ENCODE measurements at places on chromosomes 3 and 15.

- DNase-seq: peak; percentile 92
Measured at GRCh38 chr3:61560517-61561373, 626 bp upstream of the PTPRG start.

DNA sequence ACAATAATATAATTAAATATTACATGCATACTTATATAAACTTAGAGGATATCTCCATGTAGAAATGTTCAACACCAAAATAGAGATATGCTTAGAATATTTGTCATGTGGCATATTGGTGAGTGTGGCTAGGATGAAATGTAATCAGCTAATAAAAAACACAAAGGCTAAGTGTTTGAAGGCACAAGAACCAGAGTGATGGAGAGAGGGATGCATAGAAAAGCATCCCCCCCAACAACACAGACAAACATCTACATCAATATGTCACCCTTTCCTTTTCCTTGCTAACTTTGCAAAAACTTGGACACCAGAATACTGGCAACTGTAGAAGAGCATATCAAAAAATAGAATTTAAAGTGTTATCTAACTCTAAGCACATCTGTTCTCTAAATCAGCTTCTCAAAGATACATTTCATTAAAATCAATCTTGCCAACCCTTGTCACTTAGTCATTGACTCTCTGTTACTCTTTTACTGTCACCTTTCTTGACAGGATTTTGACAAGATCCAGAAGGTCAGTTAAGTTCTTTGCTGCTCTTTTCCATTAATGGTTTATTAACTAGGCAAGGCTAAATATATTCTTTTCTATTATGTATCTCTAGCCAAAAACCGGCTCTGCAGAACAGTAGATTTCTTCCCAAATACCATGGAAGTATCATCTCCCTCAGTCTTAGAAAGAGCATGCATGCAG lies 695.9 kb downstream of the OTOL1 start:
- no peak for DNase-seq

GRCh38 chr3:43334976-43335375 lies 48.6 kb downstream of the SNRK start:
- DNase-seq: no peak

- peak; percentile 67 for DNase-seq
Measured at GRCh38 chr3:14319654-14320182, 82.7 kb upstream of the SLC6A6 start.

- DNase-seq: no peak
Measured at GRCh38 chr3:33071181-33071580, 25.8 kb downstream of the GLB1 start.

DNA sequence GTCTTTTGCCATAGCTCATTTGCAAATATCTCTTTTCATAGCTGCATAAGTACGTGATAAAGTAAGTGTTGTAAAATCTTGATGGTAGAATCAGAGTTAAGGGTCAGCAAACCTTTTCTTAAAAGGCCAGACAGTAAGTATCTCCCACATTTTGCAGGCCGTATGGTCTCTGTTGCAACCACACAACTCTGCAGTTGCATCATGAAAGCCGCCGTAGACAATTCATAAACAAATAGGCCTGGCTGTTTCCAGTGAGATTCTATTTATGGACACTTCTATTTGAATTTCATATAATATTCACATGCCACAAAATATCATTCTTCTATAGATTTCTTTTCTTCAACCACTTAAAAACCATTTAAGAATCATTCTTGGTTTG lies 248.5 kb downstream of the TLE3 start:
- no peak for DNase-seq

- DNase-seq: peak; percentile 91
Measured at GRCh38 chr3:69085833-69086722, 1.3 kb downstream of the ARL6IP5 start.

DNA sequence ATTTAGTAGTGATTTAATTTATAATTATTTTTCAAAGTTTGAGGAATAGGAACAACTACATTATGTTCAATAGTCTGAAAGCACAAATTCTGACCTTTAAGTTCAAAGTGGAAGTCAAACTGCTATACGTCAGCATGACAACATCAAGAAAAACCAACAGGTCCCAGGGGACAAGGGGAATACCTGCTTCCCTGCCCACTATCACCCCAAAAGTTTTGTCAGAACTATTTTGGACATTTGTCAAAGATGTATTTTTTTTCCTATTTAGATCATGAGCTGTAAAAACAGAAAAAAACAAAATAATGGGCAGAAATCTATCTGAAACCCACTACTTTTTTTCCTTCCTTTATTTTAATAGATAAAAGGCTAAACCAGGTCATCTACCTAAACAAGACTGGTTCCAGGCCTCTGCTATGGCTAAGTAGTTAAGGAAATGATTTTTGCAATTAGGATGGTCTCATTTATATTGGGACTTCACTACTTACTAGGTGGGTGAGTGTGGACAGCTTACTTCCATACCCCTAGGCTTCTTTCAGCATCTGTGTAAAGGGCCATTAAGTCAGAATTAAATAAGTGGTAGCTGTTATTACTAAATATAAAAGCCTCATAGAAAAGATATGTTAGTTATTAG lies 746.3 kb downstream of the FHIT start:
- DNase-seq: no peak

DNA sequence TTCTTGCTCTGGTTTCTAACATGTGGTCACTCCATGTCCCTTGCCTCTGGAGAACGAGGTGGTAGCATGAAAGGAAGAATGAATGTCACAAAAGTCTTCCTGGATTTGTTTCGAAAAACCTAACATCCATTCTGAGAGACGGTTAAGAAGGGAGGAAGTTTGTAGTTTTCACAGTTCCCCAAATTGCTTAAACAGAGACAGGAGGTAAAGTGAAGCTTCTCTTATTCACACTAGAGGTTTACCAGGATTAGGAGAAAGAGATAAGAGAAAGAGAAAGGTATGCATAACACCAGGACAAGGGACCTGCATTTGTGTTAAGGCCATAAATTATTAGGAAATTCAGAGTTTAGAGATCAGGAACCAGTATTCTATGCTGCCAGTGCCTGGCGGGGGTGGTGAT lies 228.1 kb downstream of the CPNE4 start:
- DNase-seq: no peak

GRCh38 chr3:111796566-111796965 lies 62.5 kb upstream of the PHLDB2 start:
- DNase-seq: no peak

DNA sequence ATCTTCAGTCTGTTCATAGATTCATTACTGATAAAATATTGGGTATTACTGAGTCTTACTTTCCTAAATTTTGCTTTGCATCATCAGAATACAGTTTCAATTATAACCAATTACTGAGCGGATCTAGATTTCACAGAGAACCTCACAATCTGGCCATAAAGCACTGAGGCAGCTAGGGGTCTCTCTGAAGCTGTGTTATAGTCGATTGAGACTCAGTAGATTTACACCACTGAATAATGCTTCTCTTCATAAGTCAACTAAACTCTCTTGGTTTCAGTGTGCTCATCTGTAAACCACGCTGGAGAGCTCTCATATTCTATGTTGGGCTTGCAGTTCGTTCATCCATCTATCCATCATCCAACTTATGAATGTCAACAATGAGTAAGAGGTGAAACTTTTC lies 180.6 kb downstream of the GREM1 start:
- no peak for DNase-seq

DNA sequence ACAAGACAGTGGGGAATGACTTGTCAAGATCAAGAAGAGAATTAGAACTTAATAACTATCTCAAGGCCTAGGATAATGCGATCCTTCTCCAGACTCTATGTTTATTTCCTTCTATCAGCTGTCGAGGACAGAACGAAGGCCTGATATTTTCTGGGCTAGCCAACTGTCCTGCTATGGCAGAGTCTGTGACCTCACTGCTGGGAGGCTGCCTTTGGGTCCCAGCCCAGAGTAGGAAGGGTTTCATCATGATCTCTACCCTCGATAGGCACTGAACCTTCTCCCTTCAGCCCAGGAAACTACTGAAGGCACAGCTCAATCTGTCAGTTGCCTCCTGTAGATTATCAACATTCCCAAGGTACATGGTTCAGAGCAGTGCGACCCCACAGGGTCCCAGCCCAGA lies 237.2 kb downstream of the ATP8B4 start:
- no peak for DNase-seq

- DNase-seq: no peak
Measured at GRCh38 chr3:159783780-159784742, 204.6 kb upstream of the IL12A start.

DNA sequence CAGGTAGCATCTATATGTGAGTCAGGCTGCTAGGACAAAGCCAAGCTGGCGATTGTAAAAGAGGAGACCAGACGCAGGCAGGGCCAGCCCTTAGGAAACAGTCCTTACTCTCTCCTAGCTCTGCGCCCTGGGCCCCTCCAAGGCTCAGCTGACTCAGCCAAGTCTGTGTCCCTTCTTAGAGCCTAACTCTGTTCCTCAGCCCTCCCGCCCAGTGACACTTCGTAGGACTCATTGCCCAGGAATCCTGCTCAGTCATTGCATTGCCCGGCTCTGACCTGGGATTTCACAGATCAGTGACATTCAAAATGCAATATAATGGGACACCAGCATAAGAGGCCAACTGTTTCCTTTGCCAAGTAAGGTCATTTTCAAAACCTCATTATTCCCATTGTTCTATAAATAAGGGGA lies 244.2 kb downstream of the TLE3 start:
- DNase-seq: no peak

DNA sequence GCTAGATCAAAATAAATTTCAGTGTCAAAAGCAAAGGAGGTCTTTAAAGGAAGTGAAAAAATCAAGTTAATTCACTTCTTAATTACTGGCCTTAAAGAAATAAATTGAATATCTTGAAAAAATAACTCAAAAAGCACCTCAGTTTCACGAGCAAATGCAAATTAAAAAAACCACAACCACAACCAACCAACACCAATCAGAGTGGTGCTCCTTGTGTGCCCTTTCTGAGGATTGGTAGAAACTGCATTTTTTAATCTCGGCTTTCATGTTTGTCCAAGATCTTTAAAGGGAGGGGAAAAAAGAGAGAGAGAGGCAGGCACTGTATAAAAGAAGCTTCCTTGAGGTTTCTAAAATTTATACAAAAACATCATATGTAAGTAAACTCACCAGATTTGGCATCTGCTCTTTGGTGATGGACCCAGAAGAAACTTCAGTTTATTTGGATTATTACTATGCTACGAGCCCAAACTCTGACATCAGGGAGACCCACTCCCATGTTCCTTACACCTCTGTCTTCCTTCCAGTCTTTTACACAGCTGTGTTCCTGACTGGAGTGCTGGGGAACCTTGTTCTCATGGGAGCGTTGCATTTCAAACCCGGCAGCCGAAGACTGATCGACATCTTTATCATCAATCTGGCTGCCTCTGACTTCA lies at the start of gene GPR15:
TSS of gene GPR15 (plus strand) at position 357 of the 653 bp plus-strand sequence. CDS start at position 413, 56 bp downstream.
- no peak for DNase-seq

DNA sequence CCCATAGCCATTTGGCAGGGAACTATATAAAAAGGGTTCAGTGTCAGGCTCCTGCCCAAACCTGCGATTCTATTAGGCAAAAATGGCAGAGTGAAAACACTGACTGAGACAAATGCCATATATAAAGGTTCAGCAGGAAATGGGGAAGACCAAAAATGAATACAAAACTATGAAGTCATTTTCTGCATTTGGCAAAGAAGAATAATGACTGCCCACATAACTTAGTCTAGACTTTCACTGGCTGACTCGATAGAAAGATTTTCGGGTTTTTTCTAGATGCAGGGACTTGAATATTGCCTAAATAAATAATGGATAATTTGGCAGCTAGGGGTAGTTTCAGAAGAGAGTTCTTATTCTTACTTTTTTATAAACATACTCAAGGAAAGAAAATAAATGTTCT lies 178.0 kb downstream of the TPRG1 start:
- DNase-seq: no peak

DNA sequence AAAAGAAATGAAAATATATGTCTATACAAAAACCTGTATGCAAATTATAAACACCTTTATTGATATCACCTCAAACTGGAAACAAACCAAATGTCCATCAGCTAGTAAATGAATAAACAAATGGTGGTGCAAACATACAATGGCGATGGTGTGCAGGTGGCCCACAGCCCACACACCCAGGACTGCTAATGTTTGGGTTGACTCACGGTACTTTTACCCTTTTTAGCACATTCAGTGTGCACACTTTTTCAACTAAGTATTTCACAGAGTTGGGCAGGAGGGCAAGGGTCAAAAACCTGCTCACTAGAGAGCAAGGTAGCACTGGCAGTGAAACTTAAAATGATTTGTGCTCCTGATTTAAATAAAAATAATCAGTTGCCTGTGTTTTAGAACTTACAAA lies 123.1 kb upstream of the BHLHE40 start:
- DNase-seq: no peak

DNA sequence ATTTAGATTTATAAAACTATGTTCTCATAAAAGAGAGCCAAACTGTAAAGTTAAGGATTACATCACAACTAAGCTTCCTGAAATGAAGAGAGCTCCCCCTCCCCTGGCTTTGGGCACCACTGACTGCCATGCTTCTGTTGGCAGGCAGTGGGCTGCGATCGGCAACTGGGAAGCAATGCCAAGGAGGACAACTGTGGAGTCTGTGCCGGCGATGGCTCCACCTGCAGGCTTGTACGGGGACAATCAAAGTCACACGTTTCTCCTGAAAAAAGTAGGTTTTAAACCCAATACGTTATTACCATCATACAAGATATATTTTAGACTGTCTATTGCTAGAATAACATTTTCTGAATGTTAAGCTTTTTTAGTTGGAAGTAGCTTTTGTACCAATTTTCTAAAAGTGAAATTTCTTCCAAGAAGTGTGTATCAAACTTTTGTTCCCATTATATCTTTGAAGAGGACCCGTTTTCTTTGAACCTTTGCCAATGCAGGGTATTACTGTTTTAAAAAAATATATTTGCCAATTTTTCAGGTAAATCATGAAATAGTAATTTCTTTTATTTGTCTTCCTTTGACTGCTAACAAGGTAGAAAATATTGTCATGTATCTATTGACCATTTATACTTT lies 184.1 kb downstream of the ADAMTSL3 start:
- DNase-seq: peak; percentile 27

DNA sequence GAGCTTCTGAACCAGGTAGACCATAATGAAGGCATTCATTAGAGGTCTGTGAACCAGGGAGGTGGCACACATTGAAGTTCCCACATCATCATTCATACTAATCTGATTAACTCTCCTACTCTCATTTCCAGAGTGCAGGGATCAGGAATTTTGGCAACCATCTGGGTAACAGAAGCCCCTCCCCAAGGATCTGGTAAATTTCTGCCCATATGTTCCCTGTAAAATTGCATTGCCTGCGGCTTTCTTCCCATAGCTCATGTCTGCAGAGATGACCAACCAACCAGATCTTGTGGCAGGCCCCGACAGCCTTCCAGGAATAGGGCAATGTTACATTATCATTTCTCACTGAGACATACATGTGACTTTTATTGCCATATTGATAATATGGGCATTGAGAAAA lies 111.4 kb upstream of the CHL1 start:
- DNase-seq: no peak

GRCh38 chr3:65854606-65855304 lies 184.0 kb downstream of the MAGI1 start:
- DNase-seq: peak; percentile 44

DNA sequence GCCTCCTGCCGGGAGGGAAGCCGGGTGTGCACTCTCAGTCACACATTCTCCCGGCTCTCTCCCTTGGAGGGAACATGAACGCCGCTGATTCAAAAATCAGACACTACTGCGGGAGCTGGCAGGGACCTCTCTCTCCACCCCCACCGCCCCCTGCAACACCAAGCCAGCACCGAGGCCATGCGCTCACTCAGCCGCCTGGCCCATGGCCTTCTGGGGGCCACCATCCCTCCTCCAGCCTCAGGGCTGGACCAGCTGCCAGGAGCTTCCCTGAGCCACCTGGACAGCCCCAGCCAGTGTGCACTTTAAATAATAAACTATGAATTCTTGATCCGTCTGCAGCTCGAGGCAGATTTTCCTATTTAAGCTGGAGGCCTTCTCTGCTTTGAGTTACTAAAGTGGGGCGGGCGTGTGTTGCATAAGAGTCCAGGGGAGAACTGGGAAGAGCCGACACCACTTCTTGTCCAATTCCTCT lies 30.6 kb downstream of the ADAMTS17 start:
- DNase-seq: peak; percentile 63
